ENCODE measurements at places on chromosomes 1 and 21.

DNA sequence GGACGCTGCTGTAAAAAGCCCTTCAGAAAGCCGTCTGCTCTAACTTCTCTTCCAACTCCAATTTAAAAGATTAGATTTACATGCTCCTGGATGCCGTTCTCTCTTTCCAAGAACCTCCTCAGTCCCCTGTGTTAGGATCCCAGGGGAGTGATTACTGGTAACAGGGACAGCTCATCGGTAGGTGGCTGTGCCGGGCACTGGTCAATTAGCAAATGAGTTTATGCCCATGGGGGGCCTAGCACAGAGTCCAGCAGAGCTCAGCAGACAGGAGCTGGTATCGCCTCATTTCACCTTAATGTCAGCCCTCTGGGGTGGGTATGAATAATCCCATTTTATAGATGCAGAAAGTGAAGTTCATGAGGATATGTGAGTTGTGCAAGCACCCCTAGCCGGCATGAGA is 191.9 kb downstream of the GRIK3 start:
- no peak for DNase-seq

DNA sequence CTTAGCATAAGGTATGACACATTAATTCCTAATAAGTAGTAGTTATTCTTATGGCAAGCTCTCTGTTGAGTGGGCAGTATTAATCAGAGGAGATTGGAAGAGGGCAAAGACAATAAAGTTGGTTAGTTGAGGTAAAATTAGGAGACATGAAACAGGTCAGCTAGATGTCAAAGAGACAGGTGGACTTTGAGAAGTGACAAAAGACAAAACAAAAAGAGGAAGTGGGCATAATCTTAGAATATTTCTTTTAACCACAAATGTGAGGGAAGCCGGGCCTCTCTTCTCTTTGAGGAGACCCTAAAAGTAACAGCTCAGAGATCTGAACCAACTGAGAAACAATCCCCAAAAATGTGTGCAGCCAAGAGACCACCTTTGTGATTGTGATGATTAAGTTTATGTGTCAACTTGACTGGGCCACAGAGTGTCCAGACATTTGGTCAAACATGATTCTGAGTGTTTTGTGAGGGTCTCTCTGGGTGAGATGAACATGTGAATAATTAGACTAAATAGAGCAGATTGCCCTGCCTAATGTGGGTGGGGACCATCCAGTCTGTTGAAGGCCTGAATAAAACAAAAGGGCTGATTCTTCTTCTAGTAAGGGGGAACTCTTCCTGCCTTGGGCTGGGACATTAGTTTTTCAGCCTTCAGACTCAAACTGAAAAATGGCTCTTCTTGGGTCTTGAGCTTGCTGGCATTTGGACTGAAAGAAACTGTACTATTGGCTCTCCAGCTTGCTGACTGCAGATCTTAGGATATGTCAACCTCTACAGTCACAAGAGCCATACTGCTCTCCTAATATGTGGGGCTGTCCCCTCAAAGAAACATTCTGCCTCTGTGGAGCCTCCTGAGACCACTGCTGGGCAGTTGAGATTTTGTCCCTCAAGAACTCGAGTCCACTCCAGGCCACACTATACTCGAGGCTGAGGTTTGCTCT is 40.0 kb downstream of the FCRL5 start:
- no peak for DNase-seq

DNA sequence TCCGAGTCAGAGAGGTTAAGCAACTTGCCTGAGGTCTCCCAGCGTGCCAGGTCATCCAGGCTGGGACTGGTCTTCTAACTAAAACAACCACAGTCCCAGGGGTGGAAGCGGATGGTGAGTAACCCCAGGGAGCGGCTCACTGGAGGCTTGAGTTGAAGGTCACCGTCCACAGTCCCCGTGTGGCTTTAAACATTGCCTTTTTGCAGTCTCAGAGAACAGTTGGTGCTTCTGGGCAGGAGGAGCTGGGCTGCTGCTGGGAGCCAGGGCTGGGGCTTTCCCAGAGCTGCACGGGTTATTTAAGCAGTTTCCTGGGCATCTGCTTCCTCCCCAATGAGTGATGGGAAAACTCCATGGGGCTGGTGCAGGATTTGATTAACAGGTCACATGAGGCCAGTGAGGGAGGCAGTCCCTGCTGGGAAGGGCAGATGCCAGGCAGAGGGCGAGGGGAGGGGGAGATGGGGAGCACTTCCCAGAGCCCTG is 12.3 kb downstream of the ARHGEF10L start:
- DNase-seq, result no peak

- DNase-seq, result no peak
Observed at GRCh38 chr21:45187646-45188045, 100.0 kb downstream of the POFUT2 start.

DNA sequence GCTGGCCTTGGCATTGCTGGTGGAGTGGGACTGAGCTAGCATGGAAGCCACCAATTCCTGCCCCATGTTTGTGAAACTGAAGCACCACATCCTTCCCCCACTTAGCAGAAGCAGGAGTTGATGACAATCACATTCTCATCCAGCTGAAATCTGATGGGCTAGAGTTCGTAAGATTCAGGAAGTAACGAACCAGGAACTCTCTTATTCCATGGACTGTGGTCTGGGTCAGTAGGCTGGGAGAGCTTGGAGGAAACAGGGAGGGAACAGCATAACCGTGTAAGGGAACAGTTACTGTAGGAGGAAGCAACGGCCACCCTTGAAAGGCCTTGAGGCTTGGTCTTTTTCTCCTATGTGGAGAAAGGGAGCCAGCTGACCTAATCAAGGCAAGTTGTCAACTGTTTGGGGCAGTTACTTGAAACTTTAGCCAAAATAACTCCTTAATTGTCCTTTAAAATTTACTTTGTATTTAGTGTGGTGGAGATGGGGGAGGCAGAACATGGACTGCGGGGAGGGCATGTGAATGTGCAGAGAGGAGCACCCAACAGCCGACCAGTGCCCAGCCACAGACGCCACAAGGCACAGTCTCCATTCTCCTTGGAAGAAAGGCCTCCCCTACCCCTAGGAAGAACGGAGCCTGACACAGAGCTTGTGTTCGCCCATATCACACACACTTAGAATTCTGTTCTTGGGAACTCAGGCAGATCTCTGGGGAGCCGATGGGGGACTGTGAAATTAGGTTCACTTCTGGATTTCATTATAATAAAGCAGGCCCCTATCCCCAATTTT is 2.0 kb upstream of the COQ8A start:
- DNase-seq, result no peak

DNA sequence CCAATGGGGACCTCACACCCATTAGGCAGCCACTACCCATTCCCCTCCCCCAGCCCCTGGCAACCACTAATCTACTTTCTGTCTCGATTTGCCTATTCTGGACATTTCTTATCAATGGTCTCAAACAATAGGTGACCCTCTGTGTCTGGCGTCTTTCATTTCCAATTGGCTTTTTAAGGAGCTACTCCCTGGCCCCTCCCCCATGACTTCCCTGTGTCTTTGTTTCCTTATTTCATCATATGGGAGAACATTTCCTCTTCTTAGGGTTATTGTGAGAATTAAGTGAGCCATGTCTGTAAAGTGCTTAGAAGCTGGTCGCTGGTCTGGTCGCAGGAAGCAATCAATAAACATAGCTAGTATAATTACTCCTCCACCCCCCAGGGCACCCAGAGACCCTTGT is 80.9 kb downstream of the SPSB1 start:
- no peak for DNase-seq

DNA sequence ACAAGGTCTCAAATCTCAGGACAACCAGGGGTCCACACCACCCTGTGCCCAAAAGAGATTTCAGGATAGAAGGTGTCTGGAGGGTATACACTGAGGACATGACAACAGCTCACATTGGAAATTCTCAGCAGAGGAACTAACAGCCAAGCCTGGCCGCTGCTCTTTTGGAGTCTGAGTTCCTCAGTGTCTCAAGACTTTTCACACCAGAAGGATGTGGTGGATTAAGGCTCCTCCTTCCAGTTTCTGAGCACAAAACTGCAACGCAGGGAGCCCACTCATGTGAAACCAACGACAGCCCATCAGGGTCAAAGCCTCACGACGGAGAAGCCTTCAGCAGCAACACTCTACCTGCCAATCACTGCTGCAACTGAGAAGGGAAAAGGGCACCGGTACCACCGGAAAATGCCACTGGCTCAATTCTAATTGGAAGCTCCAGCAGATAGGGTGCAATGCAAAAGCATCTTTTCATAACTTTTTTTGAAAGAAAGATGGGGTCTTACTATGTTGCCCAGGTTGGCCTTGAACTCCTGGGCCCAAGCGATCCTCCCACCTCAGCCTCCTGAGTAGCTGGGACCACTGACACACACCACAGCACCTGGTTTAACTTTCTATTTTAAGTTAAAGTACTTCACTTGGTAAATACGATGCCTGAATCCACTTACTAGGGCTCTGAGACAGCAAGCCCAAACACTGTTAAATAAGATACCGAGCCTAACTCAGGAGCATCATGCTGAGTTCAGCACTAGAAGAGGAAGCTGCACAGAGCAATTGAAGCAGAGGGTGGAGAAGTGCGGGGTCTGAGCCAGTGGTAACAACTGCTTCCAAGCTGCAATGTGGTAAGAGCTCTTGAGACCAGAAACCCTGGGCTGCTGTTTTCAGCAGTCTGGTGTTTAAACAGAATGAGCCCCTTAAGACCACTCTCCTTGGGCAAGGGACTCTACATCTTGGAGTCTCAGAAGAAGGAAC is 7.8 kb downstream of the CAPZB start:
- no peak for DNase-seq

DNA sequence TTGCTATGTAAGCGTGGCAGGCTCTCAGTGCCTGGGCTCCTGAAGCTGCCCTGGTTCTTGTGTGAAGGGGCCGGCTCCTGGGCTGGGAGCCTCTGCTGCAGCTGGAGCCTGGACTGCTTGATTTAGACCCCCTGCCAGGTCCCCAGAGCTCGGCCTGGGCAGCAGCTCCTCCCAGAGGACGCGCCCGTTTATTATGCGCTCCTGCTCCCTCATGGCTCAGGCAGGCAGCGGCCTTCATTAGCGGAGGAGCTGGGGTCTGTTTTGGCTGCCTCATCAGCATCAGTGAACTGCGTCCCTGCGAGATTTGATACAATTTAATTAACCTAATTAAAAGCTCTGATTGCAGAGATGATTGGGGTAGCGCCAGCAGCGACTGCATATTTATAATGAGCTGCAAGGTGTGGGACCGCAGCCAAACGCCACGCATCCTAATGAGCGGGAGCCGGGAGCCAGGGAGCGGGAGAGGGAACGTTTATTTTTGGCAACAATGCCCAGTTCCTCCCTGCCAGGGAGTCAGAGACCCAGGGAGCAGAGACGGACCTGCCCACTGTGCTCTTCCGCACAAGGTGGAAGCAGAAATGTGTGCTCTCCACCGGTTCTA is 16.6 kb downstream of the UTP11 start:
- no peak for DNase-seq

DNA sequence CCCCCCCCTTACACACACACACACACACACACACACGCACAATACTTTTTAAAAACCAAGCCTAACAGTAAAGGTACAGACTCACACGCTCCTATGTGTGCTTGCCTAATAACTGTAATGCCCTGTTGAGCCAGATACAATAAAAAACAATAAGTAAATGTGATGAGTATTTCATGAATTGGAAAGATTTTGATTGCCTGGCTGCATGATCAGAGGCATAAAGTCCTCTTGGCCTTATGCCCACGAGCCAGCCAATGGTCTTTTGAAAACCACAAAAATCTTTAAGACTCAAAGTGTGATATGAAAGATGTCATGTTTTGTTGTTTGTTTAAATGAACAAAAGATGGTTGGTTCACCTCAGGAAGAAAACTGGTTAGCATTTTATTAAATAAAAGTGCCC is 441.9 kb upstream of the ZRANB2 start:
- no peak for DNase-seq

DNA sequence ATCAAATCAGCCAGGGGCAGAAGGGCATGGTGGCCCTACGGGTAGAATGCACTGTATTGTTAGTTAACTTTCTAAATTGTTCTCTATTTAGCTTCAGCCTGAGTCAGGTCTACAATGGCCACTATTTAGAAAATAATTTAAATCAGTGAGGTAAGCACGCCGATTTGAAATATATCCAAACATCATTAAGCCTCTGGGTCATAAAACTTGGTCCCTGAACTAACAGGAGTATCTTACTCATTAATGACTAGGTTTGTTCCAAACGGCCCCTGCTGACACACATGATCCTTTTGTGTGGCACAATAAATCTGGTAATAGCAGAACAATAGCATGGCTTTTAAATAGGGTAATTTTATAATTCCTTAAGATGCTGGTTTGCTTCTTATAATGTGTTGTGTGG is 48.4 kb downstream of the STX6 start:
- no peak for DNase-seq

DNA sequence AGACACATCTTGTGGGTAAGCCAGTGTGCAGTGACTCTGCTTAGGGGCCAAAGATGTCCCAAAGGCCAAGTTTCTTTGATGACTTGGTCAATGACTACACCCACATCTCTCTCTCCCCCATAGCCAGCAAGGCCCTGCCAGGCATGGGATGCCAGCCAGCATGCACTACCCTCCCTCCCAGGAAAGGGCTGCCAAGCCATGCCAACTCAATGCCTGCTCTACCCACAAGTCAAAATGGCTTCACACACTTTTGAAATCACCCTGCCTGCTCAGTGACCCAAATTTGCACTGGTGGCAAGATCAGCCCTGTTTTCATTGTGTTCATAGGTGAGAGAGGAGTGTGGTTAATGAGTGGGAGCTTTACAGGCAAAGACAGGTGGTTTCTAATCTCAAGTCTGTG is 112.5 kb downstream of the MATN1 start:
- DNase-seq, result no peak
